Activated CD4-positive, alpha-beta memory T cell treated with anti-CD3 and anti-CD28 coated beads, Interleukin-2, amount 10 ng/mL, durations not matched to agents 7 days and 5 days (primary cell): ENCODE measurements at places on chromosomes 2 and 18. TPM values are rescaled to one million over a fixed set of nuclear protein-coding genes. Genes with fewer than 3 reads are reported as not detected.

IL1A gene
- total RNA-seq: 5.4 TPM

CDH19 gene
- total RNA-seq: not detected

TAF4B gene
- 3.3 TPM for total RNA-seq

SPEG gene
- total RNA-seq: 0.20 TPM

SOX11 gene
- not detected for total RNA-seq

TANK gene
- total RNA-seq: 118 TPM

TUBA4B gene
- total RNA-seq: not detected

RMND5A gene
- 29.6 TPM for total RNA-seq

SMYD1 gene
- not detected for total RNA-seq

CREG2 gene
- 0.65 TPM for total RNA-seq

CDK15 gene
- total RNA-seq: not detected

SERPINB11 gene
- total RNA-seq: not detected

PLA2R1 gene
- not detected for total RNA-seq

TMEM178A gene
- 0.43 TPM for total RNA-seq

LIMS1 gene
- 136 TPM for total RNA-seq

OTX1 gene
- 0.30 TPM for total RNA-seq

GAD1 gene
- 2.2 TPM for total RNA-seq

DSG3 gene
- not detected for total RNA-seq

TTL gene
- 33.2 TPM for total RNA-seq

CFC1 gene
- not detected for total RNA-seq

ANKRD12 gene
- total RNA-seq: 103 TPM

PCARE gene
- total RNA-seq: not detected

SNRNP27 gene
- total RNA-seq: 59.3 TPM

HMSD gene
- total RNA-seq: 8.5 TPM

TRABD2A gene
- 35.9 TPM for total RNA-seq

PARD6G gene
- total RNA-seq: 0.33 TPM

PCGF1 gene
- total RNA-seq: 31.4 TPM

WNT6 gene
- total RNA-seq: not detected

FEV gene
- total RNA-seq: not detected

MAP4K4 gene
- total RNA-seq: 77.5 TPM

ACTG2 gene
- total RNA-seq: not detected

SKOR2 gene
- total RNA-seq: not detected

TOGARAM2 gene
- total RNA-seq: 10.3 TPM

CCDC74A gene
- total RNA-seq: 4.5 TPM

GCA gene
- 17.0 TPM for total RNA-seq

ALPG gene
- total RNA-seq: not detected

GPATCH11 gene
- 9.2 TPM for total RNA-seq

SERPINB4 gene
- total RNA-seq: not detected

BOLA3 gene
- total RNA-seq: 55.4 TPM

IL1RL2 gene
- not detected for total RNA-seq

PAX8 gene
- 1.7 TPM for total RNA-seq

C1QL2 gene
- total RNA-seq: not detected

LDLRAD4 gene
- 22.4 TPM for total RNA-seq

ANKRD53 gene
- not detected for total RNA-seq

DSG1 gene
- total RNA-seq: not detected

CELF4 gene
- not detected for total RNA-seq
